Lung microvascular endothelial cell (primary cell): ENCODE measurements at places on chromosomes 7 and 10.

DNA sequence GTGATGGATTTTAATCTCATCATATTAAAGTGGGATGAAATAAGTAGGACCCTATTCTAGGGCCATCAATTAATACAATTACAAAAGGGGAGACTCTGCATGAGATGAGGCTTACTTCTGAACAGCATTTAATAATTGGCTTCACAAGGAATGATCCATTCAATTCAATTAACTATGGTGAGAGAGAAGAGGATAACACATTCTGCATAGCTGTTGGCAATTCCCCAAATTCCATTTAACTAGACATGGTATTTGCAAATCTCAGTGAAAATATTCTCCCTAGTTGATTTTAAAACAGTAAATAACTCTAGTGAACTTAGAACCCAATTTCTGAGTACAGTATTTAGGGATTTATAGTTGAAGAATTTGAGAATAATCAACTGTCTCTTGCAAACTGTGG, 145.3 kb downstream of the NOC3L start:
- DNase-seq: no peak

- no peak for DNase-seq
Observed at GRCh38 chr7:121837462-121837861, 35.5 kb upstream of the PTPRZ1 start.

DNA sequence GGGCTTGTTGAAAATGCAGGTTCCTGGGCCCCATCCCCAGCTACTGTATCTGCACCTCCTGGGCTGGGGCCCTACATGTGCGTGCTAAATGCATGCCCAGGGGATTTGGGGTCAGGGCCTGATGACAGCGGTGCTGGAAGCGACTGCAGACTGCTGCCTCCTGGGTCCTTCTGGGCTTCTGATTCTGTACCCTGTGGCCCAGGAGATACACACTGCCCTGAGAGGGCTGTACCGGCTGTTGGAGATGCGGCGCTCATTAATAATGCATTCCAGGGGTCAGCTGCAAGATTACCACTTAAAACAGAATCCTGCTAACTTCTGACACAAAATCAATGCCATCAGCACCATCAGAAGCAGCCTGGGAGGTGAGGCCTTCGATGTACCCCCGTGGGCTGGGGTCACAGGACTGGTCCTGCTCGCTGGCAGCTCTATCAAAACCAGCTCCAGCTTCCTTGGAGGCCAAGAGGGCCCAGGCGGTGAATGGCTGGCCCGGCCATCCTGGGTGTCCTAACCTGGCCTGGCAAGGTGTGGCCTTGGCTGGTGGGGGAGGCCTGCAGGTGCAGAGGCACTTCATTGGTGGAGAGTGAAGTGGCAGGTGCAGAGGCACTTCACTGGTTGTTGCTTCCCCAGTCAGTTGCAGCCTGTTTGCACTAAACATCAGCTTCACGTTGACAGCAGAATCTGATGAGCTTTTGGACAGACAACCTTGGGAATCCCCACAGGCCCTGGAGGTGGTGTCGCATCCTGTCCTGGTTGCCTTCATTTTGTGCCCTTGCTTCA, 79.2 kb downstream of the GLRX3 start:
- DNase-seq: no peak

- DNase-seq: no peak
Observed at GRCh38 chr10:47081264-47081663, 170.0 kb downstream of the PTPN20 start.

DNA sequence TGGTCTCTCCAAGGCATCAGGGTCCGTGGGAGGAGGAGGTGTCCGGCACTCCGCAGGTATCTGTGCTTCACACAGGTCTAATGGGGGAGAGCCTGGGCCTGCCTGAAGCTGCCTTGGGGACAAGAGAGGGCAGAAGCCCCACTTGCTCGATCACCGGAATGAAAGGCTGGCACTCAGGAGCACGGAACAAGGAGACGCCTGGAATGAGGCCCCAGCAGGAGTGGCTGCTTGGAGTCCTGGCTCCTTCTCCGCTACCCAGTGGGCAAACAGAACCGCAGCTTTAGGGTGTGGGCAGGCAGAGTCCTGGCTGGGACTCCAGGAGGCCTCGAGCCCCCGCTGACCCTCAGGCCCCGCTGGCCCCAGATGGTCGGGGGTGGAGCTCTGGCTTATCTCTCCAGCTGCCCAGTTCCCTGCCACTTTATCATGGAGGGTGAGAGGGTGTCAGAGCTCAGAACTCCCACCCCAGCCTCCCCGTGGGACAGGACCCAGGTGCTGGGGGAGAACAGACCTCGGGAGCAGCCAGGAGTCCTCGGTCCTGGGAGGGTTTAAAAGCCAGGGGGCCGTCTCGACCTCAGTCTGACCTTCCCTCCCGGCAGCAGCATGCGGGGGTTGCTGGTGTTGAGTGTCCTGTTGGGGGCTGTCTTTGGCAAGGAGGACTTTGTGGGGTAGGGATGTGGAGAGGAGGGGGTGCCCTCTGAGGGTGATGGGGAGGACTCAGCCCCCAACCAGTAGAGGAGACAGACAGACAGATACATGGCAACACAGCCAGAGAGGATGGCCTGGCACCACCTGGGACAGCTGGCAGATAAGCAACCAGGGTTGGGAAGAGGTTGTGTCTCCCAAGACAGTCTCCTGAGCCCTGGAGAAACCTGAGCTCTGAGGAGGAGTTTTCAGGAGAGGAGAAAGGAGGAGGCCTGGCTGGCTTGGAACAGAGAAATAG, at the start of gene CPA1:
Gene CPA1 (plus strand): TSS at position 574 of the 940 bp plus-strand sequence. CDS start 27 bp downstream, at position 601.
- no peak for DNase-seq
